SK-N-SH (cell line): ENCODE measurements at places on chromosomes 5 and 9. TPM values are rescaled to one million over a fixed set of nuclear protein-coding genes. Genes with fewer than 3 reads are reported as not detected.

Gene TRAF1
- polyA plus RNA-seq: 1.2 and 1.5 TPM in 2 replicates

Gene IL4
- polyA plus RNA-seq: not detected in 2 replicates

Gene NR2F1-AS1
- polyA plus RNA-seq: 7.4 and 8.3 TPM in 2 replicates

Gene SNCAIP
- polyA plus RNA-seq: 0.08 TPM in 1 of 2 replicates, not detected in the other

Gene C5orf52
- polyA plus RNA-seq: not detected in 2 replicates

Gene TAS2R1
- not detected in 2 replicates for polyA plus RNA-seq

DNA sequence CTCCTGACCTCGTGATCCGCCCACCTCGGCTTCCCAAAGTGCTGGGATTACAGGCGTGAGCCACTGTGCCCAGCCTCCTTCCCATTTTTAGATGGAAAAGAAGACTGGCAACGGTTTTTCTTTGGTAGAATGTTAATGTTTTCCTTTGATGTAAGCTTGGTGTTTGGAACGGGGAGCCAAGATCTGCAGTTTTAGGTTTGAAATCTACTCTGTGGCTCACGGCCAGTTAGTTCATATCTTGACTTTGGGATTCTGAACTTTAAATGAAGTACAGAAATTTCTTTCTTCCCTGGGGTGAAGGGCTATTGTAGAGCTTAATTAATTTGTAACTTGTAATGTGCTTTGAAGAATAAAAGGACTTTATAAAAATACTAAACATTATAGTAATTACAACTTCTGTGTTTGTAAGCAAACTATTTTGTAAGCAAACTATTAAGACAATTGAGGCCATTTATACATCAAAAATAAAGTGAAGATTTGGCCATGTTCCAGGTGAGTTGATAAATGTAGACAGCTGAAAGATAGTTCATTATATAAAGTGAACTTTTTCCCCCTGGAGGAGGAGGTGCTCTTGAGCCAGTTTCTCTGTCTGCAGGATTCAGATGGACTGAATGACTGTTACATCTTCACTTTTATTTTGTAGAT, 117.1 kb upstream of the TUT7 start:
- no peaks in the 10 kb centered on the region for H3K36me3 ChIP-seq
- H3K4me3 ChIP-seq: no peak overlapping the region
- DNase-seq: no peak
- H3K27me3 ChIP-seq: no peaks in the 10 kb centered on the region
- H3K27ac ChIP-seq: no peak overlapping the region
- no peaks in the 10 kb centered on the region for H3K4me1 ChIP-seq

DNA sequence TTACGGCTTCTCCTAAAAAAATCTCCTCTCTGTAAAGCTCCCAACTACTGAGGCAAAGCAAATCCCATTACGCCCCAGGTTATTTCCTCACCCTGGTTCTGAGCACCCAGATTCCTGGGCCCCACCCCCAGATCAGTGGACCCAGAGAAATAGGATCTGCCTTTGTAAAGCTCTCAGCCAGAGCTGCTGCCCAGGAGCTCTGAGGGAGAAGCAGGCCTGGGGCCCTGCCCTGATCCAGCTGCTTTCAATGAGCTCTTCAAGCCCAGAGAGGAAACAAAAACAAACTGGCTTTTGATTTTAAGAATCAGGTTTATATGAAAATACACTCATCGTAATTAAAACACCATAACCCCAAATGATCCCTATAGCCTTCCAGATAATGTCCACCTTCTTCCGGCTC, 124.5 kb downstream of the C5orf15 start:
- no peak for DNase-seq
- H3K27ac ChIP-seq: no peak overlapping the region
- H3K27me3 ChIP-seq: no peaks in the 10 kb centered on the region
- no peaks in the 10 kb centered on the region for H3K36me3 ChIP-seq

- H3K36me3 ChIP-seq: no peaks in the 10 kb centered on the region
- no peak overlapping the region for H3K4me3 ChIP-seq
Observed at GRCh38 chr9:76756941-76757673, 7.1 kb upstream of the PCA3 start.

GRCh38 chr5:115377468-115378217, 81.2 kb upstream of the CCDC112 start:
- no peak overlapping the region; the same call in 1 of the 2 replicates for H3K27ac ChIP-seq
- H3K27me3 ChIP-seq: no peaks in the 10 kb centered on the region
- H3K4me1 ChIP-seq: peaks cover 9% of the 10 kb centered on the region; the same call in 1 of the 2 replicates

DNA sequence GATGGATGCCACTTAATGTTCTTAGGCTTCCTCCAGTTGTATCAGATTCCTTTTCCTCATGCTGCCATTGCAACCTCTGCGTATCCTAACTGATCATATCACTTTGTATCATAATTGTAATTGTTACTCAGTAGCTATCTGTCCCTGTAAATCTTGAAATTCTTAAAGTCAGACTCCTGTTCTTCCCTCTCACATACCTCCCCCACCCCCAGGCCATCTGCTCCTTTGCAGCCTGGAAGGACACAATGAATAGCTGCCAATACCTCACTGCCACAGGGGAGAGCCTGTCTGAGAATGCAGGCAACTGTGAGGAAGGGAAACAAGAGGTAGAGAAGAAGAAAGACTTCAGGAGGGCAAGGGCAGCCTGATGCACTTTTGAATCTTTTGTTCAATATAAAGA, 228.5 kb downstream of the ENC1 start:
- H3K4me3 ChIP-seq: no peak overlapping the region
- no peaks in the 10 kb centered on the region for H3K4me1 ChIP-seq
- no peaks in the 10 kb centered on the region for H3K27me3 ChIP-seq

GRCh38 chr9:8677741-8678140, 878.2 kb upstream of the DMAC1 start:
- H3K36me3 ChIP-seq: no peaks in the 10 kb centered on the region
- no peaks in the 10 kb centered on the region for H3K4me1 ChIP-seq
- H3K27ac ChIP-seq: no peak overlapping the region
- H3K27me3 ChIP-seq: no peaks in the 10 kb centered on the region
